ENCODE measurements at places on chromosomes 3 and 15.

GRCh38 chr3:128392818-128393544 lies 73.7 kb downstream of the DNAJB8 start:
- no peak for DNase-seq

DNA sequence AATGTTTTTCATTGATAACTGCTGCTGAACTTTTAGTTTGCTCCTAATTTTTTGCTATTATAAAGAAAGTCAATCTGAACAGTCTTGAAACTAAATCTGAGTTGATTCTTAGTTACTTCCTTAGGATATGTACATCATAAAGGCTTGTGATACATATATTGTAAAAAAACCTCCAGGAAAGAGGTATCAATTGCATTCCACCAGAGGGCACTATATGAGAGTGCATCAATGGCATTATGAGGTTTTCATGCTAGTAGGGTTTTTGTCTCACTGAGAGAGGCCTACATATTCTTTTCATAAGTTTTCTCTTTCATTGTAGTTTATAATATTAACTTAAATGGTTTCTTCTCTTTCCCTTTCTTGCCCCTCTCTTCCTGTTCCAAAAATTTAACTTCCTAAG lies 46.9 kb downstream of the PIK3R4 start:
- no peak for DNase-seq

- no peak for DNase-seq
These were observed 17.6 kb downstream of the MYO5A start for GRCh38 chr15:52511084-52511483.

- no peak for DNase-seq
These were observed 485.4 kb downstream of the GRM7 start for GRCh38 chr3:7346364-7346763.

- DNase-seq, result no peak
These were observed 352 bp upstream of the TMF1 start for GRCh38 chr3:69052472-69052898.

DNA sequence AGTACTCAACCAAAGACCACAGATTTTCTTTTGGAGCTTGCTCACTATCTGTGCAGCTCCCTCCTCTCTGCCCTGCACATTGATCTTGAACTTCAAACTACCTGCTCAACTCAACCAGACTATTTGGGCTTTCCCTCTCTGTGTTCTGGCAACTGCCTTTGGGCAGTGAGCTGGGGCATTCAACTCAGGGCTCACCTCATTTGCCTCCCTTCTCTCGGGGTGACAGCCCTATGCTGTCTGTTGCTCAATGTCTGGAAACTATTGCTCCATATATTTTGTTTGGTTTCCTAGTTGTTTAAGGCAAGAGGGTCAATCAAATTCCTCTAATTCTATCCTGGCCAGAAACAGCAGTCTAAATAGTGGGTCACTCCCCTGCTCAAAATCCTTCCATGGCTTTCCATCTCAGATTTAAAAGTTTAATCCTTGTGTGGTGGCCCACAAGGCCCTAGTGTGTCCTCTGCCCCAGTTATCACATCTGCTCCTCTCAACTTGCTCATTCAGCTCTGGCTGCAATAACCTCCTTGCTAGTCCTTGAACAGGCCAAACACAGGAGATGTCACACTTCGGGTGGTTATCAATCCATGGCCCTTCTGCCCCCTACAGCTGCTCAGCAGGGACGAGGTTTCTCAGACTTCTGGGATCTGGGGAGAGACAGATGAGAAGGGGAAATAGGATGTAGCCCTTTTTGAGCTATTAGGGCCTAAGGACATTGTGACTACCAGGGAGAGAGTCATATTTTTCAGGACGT lies 67.8 kb downstream of the SNRK start:
- DNase-seq, result no peak

DNA sequence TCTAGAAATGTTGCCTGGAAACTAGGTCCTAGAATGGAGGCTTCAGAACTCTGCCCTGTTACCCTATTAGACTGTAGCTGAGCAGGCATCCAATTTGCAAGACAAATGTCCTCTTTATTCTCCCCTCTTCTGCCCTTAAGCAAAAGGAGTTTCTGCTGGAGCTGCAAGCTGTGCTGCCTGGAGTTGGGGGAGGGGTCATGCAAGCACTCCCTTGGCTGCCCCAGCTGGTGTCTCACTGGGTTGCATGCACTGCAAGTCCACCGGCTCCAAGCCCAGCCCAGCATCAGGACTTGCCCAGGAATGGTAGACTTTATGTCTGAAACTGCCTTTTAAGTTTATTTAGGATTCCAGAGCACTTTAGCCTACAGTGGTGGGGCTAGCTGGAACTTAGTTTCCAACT lies 15.7 kb upstream of the RBP2 start:
- DNase-seq, result no peak

- DNase-seq, result no peak
These were observed 449 bp downstream of the RAF1 start for GRCh38 chr3:12663401-12663935.

- DNase-seq, result no peak
These were observed 129.2 kb upstream of the TSC22D2 start for GRCh38 chr3:150278843-150279381.

- no peak for DNase-seq
These were observed 17.1 kb downstream of the AQR start for GRCh38 chr15:34952481-34952880.

- DNase-seq, result no peak
These were observed 36.9 kb downstream of the PCOLCE2 start for GRCh38 chr3:142852009-142852408.

DNA sequence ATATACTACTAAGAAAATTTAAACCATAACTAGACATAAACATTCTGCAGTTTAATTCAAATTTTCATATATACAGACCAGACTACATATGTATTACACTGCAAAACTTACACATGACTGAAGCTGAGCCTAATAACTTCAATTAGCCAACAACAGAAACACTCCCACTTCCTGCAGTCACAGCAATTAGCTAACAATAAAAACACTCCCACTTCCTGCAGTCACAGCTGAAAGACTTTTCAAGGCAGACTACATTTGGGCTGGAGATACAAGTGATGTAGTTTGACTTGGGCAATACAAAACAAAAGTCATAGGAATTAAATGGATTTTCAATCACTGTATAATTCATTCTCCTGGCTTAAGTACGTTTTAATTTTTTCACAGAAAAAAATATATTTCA lies 10.3 kb downstream of the TM2D3 start:
- DNase-seq, result no peak

- DNase-seq, result no peak
These were observed 401.2 kb upstream of the C2CD4B start for GRCh38 chr15:62566248-62566647.

GRCh38 chr15:62599791-62600777 lies 435.0 kb upstream of the C2CD4B start:
- DNase-seq, result no peak

DNA sequence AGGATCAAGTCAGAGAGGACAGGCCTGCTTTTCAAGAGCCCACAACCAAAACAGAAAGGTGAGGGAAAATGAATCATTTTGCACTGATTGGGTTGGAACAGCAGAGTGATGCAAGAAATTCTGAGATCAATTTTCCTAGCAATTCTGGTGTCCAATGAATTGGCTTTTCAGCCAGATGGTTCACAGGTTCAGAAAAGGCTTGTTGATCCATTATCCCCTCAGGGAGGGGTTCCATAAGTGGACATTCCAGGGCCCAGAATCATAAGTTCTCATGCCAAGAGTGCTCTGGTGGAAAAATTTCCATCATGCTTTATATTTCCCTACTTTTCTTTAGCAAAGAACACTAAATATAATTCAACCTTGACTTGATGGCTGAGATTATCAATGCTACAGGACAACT lies 16.2 kb downstream of the RBP2 start:
- no peak for DNase-seq

- peak; percentile 47 for DNase-seq
These were observed 132.6 kb upstream of the HES1 start for GRCh38 chr3:194003114-194004057.

DNA sequence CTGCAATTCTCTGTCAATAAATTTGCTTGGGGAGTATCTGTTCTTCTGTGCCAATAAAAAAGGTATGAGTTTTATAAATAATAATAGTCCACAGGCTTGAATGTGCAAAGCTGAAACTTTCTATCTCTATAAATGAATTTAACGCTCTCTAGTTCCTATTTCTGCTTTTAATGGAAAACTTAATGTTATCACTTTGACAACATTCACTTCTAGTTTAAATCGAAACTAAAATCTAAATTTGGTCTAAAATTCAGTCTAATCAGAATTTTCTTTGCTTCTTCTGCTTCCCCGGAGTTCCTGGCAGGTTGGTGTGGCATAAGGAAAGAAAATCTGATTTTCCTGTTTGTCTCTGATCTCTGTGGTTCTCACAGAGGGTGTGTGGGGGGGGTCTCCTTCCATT lies 450.1 kb upstream of the TBL1XR1 start:
- no peak for DNase-seq

DNA sequence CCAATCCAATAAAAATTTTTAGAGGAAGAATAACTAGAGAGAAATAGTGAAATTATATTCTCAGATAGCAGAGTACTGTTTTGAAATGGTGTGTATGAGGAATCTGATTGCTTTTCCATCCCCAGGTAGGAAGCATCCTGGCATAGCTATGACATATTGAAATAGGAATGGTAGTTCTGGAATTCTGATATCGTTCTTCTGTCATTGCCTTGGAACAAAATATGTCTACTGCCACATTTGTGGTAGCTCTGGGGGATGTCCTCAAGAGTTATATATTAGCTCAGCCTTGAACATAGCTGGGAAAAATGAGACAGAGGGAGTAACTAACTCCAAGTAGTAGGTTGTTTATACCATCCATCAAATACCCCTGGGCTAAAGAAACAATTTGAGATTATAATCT lies 950.7 kb downstream of the MCTP2 start:
- no peak for DNase-seq

DNA sequence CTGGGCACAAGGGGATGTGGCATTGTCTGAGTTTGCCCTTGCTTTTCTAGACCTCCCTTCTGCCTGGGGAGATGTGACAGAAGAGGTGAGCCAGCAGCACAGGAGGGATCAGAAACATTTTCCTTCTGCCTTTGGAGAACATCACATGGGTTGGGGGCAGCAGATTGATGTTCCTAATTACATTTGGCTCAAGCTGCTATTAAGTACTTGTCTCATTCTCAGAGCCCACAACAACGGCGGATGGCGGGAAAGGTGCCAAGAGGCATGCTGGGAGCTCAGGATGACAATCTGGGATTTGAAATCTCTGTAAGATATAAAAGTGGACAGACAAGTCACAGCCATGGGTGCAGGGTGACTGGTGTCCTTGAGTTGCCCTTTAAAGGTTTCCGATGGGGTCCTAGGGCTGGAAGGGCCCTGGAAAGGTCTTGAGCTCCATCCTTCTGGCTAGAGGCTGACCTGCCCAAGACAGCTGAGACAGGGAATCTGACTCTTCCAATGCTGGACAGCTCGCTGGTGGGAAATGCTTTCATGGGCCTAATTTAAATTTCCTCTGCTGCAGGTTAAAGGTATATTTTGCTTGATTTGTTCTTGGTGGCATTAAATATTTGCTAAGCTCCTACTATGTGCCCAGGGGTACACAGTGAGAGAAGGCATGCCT lies 2.4 kb upstream of the CORO2B start:
- DNase-seq, result no peak

- no peak for DNase-seq
These were observed 82.2 kb upstream of the VEPH1 start for GRCh38 chr3:157585386-157585785.

- DNase-seq, result no peak
These were observed 65.3 kb downstream of the CLASP2 start for GRCh38 chr3:33652736-33653135.

GRCh38 chr3:142120707-142121106 lies 28.6 kb downstream of the TFDP2 start:
- no peak for DNase-seq

- no peak for DNase-seq
These were observed 14.8 kb downstream of the TNK2 start for GRCh38 chr3:195893516-195893915.

- peak; percentile 17 for DNase-seq
These were observed 263.5 kb upstream of the CFAP20DC start for GRCh38 chr3:59313365-59313764.
